Gastroesophageal sphincter (tissue), 4 donors: ENCODE measurements at places on chromosomes 6 and 20. TPM values are rescaled to one million over a fixed set of nuclear protein-coding genes. Genes with fewer than 3 reads are reported as not detected.

GRCh38 chr6:133985970-133986369 is 32.9 kb downstream of the TBPL1 start:
- ATAC-seq = no peak

- peak; percentile 20 for ATAC-seq
Observed at GRCh38 chr6:134047673-134048072, 4.8 kb downstream of the SLC2A12 start.

C20orf141 gene
- total RNA-seq = not detected

GRCh38 chr6:14750059-14750661 is 495.7 kb upstream of the JARID2 start:
- no peak for ATAC-seq

DNA sequence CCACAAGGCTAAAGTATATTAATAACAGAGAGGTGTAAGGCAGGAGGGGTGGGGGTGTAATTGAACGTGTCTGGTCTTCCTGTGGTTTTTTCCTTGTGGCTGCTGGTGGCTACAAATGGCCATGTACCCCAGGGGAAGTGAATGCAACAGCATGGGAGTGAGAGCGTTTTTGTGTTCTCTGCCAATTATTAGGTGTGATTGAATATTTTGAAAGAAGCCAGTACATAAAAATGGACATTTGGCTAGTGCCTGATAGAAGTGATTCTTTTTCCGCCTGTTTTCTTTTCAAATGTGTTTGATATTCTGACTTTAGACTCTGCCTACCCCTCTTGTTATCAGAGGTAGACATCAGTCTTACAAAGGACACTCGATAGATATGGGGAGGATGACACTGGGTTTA is 141.3 kb downstream of the PRL start:
- no peak for ATAC-seq

PACRG gene
- 7.0 TPM for total RNA-seq

DNA sequence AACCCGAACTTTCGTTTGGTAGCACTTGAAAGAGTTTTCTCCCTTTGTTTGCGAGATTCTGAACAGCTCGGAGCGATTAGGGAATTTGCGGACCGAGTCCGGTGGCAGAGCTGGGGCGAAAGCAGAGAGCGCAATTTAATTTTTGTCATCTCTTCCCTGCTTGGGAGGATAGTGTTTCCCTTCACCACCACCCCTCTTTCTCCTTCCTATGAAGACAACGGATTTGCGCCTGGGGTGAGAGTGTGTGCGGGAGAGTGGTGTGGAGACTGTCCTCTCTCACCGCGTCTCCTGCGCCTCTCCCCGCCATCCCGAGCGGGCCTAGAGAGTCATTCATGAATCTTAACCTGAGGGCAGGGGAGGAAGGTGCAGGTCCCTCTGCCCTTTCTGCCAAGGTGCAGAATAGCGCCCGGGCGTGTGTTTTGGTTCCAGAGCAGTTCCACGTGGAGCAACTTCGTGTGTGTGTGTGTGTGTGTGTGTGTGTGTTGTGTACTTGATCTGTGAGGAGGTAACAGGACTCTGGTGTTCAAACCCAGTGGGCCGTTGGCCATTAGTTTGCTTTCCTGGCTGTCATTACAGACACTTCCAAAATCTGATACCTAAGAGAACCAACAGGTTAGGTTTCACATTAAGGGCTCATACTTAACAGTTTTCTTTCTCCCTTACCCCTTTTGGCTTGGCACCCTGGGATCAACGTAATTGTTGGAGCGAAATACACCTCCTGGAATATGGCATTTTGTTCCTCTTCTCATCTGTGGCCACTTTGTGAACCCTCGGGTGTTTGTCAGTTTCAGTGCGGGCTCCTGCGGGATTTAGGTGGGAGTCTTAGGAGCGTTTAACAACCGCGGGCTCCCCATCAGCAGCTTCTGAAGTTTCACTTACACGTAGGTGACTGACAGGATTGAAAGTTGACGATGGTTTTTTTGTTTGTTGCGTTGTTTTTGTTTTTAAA is 1.8 kb downstream of the EYA4 start:
- ATAC-seq = no peak

- no peak for ATAC-seq
Observed at GRCh38 chr6:41943456-41943855, 1.8 kb upstream of the CCND3 start.

DNA sequence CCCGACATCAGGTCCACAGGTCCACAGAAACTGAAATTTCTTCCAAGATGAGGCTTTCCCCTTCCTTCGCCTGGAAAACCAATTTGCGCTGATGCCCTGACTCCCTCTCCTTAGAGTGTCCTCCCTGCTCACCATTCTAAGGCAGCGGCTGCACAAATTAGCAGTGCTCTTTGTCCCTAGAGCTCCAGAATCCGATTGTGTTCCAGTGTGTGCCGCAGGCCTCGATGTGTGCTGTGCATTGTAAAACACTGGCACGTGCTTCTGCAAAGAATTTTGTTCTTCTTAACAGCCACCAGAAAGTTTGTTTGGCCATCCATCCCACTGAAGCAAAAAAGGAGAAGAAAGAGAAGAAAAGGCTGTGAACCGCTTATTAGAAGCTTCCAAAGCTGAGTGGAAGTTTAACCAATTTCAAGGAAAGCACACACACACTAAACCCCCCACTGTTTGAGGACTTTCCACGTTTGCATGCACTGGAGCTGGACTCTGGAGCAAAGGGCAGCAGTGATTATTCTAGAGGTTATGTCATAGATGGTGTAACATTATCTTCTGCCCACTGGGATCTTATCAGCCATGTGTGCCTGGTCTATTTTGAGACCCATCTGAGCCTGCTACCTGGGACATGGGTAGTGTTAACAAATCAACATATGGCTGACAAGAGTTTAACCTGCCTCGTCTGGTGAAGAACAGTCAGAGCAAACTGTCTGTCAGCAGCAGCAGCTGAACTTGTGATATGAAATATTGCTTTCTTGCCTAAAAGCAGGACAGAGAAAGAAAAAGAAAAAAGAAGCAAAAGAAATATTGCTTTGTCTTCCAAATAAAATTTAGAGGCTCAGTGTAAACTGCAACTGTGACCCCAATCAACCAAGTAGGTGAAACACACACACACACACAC is 64.9 kb upstream of the RREB1 start:
- no peak for ATAC-seq

CFAP206 gene
- total RNA-seq = 0.47 TPM

DNA sequence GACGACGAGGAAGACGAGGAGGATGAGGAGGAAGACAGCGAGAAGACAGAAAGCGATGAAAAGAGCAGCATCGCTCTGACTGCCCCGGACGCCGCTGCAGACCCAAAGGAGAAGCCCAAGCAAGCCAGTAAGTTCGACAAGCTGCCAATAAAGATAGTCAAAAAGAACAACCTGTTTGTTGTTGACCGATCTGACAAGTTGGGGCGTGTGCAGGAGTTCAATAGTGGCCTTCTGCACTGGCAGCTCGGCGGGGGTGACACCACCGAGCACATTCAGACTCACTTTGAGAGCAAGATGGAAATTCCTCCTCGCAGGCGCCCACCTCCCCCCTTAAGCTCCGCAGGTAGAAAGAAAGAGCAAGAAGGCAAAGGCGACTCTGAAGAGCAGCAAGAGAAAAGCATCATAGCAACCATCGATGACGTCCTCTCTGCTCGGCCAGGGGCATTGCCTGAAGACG is 116.9 kb downstream of the TMEM242 start:
- ATAC-seq = no peak

MMS22L gene
- total RNA-seq = 4.4 TPM

GRCh38 chr20:48483334-48484066 is 344.3 kb downstream of the PREX1 start:
- no peak for ATAC-seq

- peak; percentile 64 for ATAC-seq
Observed at GRCh38 chr20:47358672-47359529, 2.4 kb upstream of the ZMYND8 start.

- no peak for ATAC-seq
Observed at GRCh38 chr6:41153992-41154625, at the start of gene TREML1. Gene TREML1, minus strand, starts transcription at chr6:41154347. Its CDS starts 59 bp downstream, at chr6:41154288.

GRCh38 chr20:24006626-24007025 is 18.0 kb upstream of the GGTLC1 start:
- no peak for ATAC-seq

LAMA2 gene
- total RNA-seq = 199 TPM

DNA sequence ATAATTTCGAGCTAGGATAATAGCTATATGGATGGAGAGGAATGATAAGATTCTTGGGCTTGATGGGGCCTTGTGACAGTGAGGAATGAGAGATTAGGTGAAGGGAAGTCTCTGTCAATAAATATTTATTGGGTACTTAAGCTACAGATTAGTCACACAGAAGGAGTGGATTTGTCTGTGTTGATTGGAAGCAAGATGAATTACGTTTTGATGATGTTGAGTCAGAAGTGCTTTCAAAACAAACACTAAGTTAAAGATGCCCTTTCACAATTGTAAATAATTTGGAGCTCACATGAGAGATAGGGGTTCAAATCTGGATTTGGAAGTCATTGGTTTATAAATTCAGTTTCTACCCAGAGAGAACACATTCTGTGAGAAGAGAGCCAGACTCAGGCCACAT is 834.2 kb downstream of the KIF16B start:
- no peak for ATAC-seq
